ENCODE measurements at places on chromosomes 3 and 15.

GRCh38 chr3:151925876-151926275 is 52.4 kb downstream of the SUCNR1 start:
- no peak for DNase-seq

GRCh38 chr15:74988007-74988800 is 7.2 kb upstream of the SCAMP5 start:
- peak; percentile 58 for DNase-seq

- DNase-seq = peak; percentile 38
Observed at GRCh38 chr3:13452490-13453335, 27.4 kb upstream of the HDAC11 start.

GRCh38 chr15:36529296-36530011 is 50.0 kb upstream of the CDIN1 start:
- DNase-seq = no peak

DNA sequence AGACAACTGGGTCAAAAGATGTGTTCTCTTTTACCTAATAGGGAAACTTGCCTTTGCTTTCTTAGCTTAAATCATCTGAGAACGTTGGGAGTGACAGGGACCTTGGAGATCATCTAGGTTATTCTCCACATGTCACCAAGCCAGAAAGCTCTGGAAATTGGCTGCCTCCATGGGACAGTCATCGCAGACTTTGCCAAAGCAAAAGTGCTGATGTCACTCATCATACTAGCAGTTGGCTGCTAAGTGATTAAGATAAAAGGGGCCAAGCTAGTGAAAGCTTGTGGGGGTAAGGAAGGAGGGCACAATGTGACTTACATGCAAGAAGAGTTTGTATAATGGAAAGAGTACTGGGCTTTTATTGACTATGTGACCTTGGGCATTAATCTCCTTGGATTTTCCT is 198.0 kb upstream of the PFN2 start:
- DNase-seq = no peak

DNA sequence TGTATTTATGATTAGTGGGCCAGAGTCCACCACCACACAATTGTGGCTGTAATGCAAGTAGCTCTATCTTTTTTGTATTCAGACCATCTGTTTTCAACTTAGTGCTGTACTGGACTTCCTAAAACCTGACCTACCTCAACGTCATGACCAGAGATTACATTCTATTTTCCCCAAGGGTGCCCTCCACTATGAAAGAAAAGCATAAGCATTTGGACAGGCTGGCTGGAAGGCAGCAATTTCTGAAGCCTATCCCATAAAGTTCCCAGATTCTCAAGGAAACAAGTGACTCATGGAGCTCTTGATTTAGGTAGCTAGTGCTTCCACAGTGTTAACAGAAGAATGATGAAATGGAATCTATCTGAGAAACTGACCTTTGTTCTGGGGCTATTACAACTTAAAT is 75.8 kb downstream of the COL8A1 start:
- DNase-seq = no peak

- DNase-seq = peak; percentile 42
Observed at GRCh38 chr3:33047842-33048834, 48.8 kb downstream of the GLB1 start.

- DNase-seq = no peak
Observed at GRCh38 chr3:189720736-189721417, 89.7 kb downstream of the TP63 start.

- DNase-seq = no peak
Observed at GRCh38 chr15:68424754-68425390, 7.1 kb downstream of the ITGA11 start.

DNA sequence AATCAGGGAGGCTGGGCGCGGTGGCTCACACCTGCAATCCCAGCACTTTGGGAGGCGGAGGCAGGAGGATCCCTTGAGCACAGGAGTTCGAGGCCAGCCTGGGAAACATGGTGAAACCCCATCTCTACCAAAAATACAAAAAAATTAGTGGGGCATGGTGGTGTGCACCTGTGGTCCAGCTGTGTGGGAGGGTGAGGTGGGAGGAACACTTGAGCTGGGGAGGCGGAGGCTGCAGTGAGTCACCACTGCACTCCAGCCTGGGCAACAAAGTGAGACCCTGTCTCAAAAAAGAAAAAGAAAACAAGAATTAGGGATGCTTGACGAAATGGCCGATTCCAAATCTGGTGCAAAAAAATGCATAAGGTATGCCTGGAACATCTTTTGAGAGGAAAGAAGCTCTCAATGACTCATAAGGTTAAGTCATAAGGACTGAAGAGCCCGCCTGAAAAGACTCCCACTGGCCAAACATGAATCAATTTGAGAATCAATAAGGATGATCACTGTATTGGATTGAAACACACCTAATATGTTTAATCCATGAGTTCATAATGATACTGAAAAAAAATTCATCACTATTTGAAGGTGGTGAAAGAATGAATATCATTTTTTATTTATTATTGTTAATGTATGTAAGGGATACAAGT is 27.7 kb downstream of the BLM start:
- DNase-seq = no peak

DNA sequence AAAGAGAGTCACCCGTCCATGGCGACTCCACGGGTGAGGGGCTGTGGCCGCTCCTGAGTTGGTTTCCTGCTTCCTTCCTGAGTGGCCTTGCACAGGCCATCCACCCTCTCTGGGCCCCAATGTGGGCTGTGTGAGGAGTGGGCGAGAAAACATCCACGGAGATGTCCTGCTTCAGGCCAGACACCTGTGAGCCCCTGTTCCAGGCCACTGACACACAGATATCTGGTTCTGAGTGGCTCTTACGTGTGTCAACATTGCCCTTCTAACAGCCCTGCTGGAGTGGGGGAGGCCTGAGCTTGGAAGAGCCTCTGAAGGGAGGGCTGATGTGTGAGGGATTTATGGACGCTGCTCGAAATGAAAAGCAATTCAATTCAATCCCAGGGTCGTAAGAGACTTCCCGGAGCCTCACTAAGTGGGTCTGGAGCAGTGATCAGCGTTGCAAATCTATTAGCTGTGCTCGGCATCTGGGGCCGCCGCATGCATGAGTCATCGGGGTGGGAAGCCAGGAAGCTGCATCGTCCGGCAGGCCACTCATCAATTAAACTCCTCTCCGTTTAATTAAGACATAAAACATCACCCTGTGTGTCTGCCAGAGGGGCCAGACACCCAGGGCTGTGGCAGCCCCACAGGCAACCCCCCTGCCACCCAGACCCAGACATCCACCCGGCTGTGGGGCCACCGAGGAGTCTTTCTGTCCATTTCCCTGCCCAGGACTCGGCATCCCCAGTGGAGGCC is 20.0 kb upstream of the PRR23E start:
- no peak for DNase-seq

- DNase-seq = no peak
Observed at GRCh38 chr15:38176155-38176554, 76.5 kb upstream of the SPRED1 start.

DNA sequence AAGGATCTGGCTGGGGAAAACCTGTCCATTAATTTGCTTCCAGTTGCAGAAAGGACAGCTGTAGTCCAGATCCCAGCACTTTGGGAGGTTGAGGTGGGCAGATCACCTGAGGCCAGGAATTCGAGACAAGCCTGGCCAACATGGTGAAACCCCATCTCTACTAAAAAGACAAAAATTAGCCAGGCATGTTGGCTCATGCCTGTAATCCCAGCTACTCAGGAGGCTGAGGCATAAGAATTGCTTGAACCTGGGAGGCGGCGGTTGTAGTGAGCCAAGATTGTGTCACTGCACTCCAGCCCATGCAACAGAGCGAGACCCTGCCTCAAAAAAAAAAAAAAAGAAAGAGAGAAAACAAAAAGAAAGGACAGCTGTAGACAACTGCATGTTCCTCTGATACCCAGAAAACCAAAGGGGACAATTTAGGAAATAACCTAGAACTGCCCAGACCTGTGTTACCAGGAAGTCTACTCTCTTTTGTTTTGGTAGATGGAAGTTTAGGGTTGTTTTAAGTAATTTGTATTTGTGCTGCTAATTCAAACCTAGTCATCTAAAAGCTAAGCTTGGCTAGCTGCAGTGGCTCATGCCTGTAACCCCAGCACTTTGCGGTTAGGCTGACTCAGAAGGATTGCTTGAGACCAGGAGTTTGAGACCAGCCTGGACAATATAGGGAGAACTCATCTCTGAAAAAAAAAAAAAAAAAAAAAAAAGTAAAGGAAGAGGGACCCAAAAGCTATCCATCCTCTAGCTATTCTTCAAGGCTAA is 22.7 kb downstream of the EXD1 start:
- no peak for DNase-seq

GRCh38 chr15:44588541-44588940 is 51.6 kb downstream of the EIF3J start:
- DNase-seq = no peak

DNA sequence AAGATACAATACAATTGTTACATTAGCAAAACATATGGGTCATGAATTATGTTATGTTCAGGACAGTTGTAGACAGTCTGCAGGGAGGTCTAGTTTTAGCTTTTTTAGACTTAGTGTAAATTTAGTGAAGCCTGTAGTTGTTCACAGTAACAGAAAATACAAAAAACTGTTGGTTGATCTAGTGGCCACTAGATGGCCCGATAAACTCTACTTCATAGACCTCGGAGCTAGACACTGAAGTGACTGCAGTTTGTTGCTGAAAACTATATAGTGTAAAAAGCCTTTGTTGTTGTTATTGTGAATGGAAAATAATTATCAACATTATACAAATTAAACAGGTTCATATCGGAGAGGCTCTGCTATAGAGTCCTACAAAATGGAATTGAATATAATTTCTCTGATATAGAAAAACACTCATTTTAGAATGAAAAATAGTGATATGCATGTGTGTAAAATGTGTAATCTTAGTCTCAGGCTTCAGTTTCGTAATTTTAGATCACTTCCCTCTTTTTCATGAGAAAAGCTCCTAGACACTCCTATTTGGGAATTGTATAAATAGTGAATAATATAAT is 18.3 kb downstream of the MAGEL2 start:
- no peak for DNase-seq

DNA sequence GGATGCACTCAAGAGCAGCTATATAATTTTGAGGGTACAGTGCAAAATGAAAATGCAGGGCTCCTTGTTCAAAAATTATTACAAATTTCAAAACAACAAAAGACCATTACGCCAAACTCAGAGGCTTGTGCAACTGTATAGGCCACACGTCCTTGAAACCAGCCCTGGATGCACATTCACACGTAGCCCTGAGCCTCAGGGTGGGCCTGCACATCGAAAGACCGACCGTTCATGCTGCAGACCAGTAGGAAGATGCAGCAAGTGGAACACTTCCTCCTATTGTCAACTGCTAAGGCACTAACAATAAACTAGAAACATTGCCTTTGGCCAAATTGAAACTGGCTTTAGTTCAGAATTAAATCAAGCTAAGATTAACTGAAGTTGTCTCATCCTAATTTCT is 174.7 kb downstream of the SHOX2 start:
- DNase-seq = no peak

- DNase-seq = no peak
Observed at GRCh38 chr3:901953-902778, 190.7 kb upstream of the CNTN6 start.

GRCh38 chr3:66075281-66075680 is 36.6 kb upstream of the MAGI1 start:
- no peak for DNase-seq

- DNase-seq = no peak
Observed at GRCh38 chr3:89104499-89104898, 2.9 kb upstream of the EPHA3 start.

DNA sequence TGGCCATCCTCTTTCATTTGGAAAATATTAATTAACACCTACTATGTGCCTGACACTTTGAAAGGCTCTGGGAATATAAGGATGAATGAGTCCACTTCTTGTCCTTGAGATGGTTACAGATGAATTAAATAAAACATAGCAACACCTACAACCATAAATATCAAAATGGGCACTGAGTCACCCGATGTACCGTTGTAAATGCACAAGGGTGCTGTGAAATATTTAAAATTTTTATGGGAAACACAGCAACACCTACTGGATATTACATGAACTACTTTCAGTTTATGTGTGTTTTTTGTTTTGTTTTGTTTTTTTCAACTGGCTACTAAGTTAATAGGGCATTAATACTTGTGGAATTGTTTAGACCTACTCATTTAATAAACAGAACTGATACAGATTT is 239.0 kb upstream of the NAALADL2 start:
- DNase-seq = no peak

- no peak for DNase-seq
Observed at GRCh38 chr3:169739067-169739466, 25.8 kb downstream of the TERC start.

- no peak for DNase-seq
Observed at GRCh38 chr3:129984125-129984524, 9.6 kb downstream of the TRH start.

GRCh38 chr3:134313847-134314587 is 60.2 kb downstream of the AMOTL2 start:
- DNase-seq = no peak

GRCh38 chr3:152096280-152096906 is 172.3 kb upstream of the MBNL1 start:
- no peak for DNase-seq

- DNase-seq = no peak
Observed at GRCh38 chr3:117688583-117688982, 979.0 kb downstream of the TUSC7 start.

Measured in stimulated activated naive CD8-positive, alpha-beta T cell treated with anti-CD3 and anti-CD28 coated beads, Interleukin-15, Interleukin-2, amounts not matched to agents 100 U/mL and 50 U/mL, for 24 hours (primary cell).